NCI-H2171 (cell line): ENCODE measurements at places on chromosomes 6 and 20.

DNA sequence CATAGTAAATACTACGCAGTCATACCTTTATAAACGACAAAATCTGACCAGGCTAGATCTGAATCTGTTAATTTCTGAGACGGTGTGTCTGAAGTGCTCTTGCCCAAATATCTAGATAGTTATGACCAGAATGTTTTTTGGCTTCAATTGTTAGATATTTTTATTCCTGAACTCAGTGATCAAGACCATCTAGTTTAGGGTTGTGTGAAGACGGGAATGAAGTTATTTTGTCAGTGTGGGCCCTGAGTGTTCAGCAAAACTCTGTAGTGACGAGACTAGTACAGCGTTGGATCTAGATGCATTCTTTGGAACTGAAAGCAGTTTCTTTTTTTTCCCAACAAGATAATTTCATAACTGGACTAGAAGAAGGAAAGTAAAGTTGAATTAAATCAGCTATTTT lies 3.1 kb downstream of the STXBP5 start:
- no peak for DNase-seq

GRCh38 chr6:6749702-6750491 lies 161.4 kb downstream of the LY86 start:
- no peak for DNase-seq

DNA sequence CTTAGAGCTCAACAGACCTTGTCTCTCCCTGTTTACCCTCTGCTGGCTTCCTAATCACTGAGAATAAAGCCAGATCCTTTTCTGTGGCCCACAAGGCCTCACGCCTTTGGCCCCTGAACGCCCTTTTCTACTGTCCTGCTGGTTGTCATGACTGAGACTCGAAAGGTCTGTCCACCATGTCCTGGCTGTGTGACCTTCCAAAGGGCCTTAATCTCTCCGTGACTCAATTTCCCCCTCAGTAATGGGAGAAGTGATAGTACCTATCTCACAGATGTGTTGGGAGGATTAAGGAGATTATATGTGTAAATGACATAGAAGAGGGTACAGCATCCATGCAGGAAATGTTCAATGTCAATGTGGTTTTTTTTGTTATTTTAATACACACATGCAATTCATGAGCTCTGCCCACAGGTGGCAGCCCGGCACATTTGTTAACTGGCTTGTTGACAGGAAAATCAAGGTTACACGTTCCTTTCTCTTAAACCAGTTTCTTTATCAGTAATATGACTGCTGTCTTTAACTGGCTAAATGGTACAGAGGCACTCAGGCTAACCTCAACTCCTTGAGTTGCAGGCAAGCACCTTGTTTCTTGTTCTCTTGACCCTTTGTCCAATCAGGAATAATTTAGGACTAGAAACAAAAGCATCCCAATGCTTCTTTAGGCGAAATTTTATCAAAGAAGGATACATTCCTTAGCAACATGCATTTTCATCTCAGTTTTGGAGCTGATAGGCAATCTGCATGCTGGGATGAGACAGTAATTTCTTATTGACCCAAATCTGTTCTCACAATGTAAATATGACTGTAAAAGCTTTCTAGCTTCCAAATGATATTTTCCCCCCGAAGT lies 16.6 kb downstream of the SLC22A1 start:
- DNase-seq: peak; percentile 23

GRCh38 chr20:1803061-1803931 lies 91.9 kb upstream of the SIRPA start:
- peak; percentile 50 for DNase-seq

- DNase-seq: no peak
Observed at GRCh38 chr20:53774461-53775203, 181.0 kb upstream of the ZNF217 start.

DNA sequence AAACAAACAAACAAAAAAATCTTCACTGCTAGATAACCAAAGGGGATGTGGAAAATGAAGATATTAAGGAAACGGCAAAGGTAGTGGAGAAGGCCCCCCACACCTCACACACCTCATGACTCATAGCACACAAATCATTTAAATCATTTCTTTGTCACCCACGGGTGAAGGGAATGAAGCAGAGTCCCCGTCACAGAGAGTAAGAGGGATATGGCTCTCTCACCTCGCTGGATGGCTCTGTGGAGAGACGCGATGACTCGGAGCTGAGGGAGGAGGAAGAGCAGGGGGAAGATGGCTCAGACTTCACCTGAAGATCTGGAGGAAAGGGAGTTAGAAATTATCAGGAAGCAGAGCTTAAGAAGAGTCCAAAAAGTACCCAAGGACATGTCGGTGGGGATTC lies 1.2 kb downstream of the ATF6B start:
- DNase-seq: no peak

GRCh38 chr20:3661060-3661813 lies 2.0 kb downstream of the GFRA4 start:
- DNase-seq: no peak

DNA sequence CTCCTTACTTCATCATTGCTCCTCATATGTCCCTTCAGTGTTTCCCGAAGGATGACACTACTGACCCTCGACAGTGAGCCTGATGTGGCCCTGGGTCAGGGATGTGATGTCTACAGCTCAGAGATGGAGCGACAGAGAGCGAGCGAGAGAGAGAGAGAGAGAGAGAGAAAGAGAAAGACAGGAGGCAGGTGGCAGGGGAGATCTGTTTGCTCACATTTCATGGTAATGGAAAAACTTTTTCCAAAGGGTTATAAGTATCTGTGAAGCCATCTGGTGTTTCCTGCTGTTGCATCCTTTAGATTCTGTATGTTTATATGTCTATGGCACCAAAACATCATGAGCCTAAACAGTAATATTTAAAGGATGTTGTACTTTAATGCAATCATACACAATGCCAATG lies 77.2 kb downstream of the PPP1R3G start:
- peak; percentile 41 for DNase-seq

DNA sequence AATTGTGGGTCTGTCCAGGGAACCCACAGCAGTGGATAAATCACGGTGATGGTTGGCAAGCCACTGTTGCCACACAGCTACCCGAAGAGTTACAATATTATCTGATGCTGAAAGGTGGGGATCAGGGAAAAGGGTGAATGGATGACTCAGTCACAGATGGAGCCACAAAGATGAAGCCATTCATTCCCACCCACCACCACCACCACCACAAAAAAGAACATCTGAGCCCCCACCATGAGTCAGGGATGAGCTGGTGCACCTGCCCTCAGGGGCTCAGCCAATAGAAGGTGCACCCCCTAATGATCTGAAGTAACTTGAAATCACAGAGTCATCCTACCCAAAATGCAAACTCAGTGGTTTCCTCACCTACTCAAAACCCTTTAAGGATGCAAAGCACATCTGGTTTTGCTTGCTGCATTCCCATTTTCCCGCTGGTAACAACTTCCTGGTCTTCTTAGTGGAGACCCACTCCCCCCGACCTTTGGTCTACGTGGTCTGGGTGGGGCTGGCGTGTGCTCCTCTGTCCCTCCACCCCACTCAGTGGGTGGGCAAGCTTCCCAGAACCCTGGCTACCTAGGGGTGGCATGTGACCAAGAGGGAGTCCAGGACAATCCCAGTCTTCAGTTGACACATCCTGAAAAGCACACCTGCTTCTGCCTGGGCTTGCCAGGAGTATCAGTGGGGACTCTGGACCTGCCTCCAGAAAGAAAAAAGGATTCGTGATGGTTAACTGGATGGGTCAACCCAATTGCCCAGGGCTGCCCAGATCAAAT lies 125.5 kb downstream of the ANKRD60 start:
- DNase-seq: no peak

DNA sequence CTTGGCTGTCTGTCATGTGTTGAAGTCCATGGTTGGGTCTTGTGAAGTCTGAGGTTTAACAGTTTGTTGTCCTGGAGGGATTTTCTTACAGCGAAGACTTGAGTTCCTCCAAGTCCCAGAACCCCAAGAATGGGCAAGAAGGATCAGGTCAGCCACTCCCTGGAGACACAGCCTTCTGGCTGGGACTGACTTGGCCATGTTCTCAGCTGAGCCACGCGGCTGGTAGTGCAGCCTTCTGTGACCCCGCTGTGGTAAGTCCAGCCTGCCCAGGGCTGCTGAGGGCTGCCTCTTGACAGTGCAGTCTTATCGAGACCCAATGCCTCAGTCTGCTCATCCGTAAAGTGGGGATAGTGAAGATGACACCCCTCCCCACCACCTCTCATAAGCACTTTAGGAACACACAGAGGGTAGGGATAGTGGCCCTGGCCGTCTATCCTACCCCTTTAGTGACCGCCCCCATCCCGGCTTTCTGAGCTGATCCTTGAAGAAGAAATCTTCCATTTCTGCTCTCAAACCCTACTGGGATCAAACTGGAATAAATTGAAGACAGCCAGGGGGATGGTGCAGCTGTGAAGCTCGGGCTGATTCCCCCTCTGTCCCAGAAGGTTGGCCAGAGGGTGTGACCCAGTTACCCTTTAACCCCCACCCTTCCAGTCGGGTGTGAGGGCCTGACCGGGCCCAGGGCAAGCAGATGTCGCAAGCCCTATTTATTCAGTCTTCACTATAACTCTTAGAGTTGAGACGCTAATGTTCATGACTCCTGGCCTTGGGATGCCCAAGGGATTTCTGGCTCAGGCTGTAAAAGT lies 43.5 kb downstream of the SIRPA start:
- no peak for DNase-seq

DNA sequence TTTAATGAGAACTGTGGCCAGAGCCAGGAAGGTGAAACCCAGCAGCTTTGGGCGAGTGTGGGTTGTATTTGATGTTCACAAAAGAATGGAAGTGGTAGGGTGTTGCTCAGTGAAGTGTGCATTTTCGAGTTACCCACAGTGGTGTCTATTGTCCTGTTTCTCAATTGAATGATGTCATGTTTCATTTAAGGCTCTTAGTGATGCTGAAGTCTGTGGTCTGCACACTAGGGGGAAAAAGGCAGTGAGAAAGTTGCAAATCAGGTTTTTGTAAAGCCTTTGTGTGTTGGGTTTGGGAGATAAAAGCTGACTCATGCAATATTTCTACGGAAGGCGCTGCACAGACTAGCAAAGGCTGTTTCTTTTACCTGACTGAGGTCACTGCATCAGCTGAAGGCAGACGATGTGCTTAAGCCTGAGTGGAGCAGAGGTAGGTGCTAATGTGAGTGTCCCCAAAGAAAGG lies 121.1 kb downstream of the PLEKHG1 start:
- no peak for DNase-seq

- DNase-seq: peak; percentile 98
Observed at GRCh38 chr20:32535953-32536823, 48.9 kb downstream of the NOL4L start.

DNA sequence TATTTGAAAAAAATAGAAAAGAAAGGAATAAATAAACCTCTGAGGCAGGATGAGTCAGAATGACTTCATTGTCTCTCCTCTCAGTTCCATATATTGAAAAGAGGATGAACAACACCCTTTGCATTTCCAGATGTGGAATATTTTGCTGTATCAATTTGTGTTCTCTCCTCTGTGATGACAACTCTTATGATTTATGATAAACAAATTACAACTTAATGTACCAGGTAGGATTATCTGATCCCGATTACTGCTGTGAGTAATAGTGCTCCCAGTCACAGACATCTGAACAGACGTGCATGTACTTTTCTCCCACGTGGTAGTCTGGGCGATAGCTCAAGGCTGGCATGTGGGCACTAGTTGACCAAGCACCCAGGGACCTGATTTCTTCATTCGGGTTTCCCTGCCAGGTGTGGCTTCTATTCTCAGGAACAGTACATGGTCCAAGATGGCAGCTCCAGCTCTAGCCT lies 142.1 kb upstream of the SULF2 start:
- DNase-seq: no peak

DNA sequence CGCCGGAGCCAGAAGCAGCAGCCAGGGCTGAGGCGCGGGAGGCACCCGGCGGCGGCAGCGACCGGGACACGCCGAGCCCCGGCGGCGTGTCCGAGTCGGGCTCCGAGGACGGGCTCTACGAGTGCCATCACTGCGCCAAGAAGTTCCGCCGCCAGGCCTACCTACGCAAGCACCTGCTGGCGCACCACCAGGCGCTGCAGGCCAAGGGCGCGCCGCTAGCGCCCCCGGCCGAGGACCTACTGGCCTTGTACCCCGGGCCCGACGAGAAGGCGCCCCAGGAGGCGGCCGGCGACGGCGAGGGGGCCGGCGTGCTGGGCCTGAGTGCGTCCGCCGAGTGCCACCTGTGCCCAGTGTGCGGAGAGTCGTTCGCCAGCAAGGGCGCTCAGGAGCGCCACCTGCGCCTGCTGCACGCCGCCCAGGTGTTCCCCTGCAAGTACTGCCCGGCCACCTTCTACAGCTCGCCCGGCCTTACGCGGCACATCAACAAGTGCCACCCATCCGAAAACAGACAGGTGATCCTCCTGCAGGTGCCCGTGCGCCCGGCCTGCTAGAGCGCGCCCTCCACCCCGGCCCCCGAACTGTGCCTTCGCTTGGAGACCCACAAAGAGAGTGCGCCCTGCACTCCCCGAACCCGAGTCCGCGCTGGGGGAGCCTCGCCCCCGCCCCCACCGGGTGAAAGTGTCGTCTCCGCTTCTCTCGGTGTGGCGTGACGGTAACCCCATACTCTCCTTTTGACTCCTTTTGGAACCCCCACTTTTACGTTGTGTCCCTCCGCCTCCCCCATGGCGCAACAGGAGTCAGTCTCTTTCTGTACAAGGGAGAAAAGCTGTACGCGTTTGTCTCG lies 1.6 kb downstream of the INSM1 start:
- DNase-seq: peak; percentile 61

GRCh38 chr6:117498159-117498558 lies 15.7 kb downstream of the DCBLD1 start:
- no peak for DNase-seq

DNA sequence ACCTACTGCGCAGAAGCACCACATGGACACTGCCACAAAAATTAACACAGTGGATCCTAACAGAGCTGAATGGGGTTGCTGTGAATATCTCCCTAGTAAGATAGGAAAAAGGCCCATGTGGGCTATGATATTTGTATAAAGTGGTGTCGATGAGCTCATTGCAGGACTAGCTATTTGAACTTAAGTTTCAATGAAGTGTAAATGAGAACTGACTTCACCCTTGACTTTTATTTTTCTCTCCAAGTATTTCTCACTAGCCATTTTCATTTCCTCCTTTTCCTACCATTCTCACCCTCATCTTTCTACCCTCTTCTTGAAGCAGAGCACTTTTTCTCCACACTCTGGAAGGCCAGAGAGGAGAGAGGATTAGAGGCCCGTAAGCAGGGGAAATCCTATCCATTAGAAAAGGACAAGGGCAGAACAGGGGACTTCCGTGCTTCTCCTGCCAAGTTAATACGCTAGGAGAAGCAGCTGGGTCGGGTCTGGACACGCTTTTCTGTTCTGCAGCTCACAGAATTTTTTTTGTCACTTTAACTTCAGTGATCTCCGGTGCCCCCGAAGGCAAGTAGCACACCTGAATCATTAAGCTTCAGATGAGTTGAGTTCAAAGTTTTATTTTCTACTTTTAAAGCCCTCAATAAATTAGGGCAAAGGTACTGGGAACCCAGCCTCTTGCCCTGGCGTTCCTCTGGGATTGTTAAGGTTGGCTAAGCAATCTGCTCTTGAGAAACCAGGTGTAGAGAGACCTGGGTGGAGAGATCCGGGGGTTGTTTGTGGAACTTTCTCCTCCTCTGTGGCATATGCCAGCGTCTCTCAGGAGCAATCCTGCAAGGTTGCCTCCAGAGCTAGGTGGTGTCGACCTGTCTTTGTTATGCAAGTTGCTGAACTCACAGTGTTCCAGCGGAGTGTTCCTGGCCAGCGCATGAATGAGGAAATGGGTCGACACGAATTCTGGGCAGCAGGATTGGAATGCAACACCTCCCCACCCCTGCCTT lies 56.2 kb upstream of the ARID1B start:
- peak; percentile 72 for DNase-seq

GRCh38 chr6:168709991-168710390 lies 269.0 kb downstream of the SMOC2 start:
- no peak for DNase-seq
